Eye (tissue), 1 donor: ENCODE measurements at places on chromosomes 12 and 14.

DNA sequence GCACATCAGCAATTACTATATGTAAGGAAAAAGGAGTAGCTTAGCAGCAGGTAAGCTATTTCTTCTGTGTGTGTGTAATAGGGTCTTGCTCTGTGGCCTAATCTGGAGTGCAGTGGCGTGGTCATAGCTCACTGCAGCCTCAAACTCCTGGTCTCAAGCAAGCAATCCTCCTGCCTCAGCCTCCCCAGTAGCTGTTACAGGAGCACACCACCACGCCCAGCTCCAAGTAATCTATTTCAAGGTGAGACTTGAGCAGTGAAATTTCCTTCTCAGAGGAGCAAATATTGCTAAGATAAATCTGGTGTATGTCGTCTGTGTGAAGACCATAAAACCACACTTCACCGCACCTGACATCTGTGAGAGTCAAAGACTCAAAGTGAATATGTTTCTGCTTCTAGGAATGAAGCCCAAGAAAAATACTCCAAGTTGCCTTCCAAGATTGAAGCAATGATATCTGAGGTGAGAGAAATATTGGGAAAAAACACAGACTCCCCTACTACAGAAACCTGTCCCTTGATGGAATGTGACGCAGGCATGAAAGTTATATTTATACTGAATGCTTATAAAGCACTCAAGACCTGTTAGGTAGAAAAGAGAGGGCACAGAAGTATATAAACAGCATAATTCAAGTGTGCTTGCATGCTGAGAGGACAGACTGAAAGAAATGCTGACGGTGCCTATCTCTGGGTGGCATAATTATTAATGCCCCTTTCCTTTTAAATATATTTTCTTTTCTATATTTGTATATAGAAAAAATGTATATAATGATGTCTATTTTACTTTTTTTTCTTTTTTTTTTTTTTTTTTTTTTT lies 2.5 kb upstream of the SELPLG start:
- DNase-seq: no peak

DNA sequence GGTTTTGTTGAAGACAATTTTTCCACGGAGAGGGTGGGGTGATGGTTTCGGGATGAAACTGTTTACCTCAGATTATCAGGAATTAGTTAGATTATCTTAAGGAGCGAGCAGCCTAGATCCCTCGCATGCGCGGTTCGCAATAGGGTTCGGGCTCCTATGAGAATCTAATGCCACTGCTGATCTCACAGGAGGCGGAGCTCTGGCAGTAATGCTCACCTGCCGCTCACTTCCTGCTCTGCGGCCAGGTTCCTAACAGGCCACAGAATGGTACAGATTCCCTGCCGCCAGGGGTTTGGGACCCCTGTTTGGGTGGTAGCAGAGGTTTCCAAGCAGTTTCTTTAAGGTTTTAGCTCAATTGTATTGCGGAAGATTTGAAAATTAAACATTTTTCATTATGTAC lies 439.8 kb upstream of the OR4E1 start:
- DNase-seq: no peak

DNA sequence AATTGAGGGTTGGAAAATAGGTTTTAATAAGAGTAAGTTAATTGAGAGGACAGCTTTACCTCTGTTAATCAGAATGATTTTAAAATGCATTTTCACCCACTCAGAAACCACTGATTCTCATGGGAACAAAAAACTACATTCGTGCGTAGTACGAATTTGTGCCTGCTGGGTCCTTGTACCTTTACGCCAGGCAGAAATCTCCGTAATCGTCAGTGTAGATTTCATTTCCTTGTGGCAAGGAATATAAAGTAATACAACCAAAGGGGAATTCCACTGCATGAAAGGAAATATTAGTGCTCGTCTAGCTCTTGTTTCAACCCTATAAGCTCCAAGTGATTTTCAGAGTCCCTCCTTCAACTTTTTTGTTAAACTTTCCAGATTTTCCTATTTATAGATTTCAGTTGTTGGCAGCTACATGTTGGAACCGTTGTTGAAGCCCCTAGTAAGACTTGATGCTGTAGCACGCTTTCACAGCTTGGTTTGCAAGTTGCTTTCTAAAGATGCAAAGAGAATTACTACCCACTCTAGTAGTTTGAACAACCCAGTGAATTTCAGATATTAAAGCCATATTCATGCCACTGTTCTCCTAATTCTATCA lies 90.6 kb downstream of the ETV6 start:
- DNase-seq: no peak

- DNase-seq: peak; percentile 35
These were observed 126.8 kb upstream of the MAX start for GRCh38 chr14:65228956-65229747.

DNA sequence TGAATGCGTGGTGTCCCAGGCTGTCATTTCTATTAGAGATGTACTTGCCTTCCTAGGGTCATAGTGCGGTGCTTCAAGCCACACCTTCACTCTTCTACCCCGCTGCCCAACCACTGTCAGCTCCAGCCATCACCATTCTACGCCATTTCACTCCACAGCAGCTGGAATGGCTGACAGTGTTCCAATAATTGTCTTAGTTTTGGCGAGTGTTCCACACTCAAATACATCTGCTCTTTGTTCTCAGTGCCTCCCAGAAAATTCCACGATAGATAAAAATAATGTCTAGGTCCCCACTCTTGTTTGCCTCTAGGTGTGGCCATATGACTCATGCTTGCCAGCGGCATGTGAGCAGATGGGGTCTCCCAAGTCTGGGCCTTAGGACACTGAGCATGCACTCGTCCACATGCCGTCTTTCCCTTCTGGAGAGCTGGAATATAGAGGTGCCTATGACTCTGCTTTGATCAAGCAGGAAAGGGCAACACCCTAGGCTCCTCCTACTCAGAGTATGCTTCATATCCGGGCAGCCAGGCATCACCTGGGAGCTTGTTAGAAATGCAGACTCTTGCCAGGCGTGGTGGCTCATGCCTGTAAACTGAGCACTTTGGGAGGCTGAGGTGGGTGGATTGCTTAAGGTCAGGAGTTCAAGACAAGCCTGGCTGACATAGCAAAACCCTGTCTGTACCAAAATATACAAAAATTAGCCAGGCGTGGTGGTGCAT lies 163.0 kb downstream of the BRMS1L start:
- no peak for DNase-seq

DNA sequence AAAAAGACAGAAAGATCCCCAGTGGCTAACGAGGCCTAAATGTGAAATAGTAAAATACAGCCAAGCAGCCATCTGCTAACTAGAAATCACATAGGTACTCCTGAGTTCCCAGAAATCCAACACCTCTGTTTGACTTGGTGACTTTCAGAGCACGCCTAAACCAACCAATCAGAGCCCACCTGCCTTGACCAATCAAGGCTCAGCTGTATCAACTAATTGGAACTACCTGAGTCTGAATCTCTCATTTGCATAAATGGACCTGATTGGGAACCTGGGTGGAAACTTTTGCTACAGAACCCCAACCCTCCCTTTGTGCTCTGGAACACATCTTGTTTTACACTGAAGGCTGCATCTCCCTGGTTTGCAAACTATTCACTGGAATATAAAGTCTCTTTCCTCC lies 5.1 kb upstream of the TCL1B start:
- no peak for DNase-seq

DNA sequence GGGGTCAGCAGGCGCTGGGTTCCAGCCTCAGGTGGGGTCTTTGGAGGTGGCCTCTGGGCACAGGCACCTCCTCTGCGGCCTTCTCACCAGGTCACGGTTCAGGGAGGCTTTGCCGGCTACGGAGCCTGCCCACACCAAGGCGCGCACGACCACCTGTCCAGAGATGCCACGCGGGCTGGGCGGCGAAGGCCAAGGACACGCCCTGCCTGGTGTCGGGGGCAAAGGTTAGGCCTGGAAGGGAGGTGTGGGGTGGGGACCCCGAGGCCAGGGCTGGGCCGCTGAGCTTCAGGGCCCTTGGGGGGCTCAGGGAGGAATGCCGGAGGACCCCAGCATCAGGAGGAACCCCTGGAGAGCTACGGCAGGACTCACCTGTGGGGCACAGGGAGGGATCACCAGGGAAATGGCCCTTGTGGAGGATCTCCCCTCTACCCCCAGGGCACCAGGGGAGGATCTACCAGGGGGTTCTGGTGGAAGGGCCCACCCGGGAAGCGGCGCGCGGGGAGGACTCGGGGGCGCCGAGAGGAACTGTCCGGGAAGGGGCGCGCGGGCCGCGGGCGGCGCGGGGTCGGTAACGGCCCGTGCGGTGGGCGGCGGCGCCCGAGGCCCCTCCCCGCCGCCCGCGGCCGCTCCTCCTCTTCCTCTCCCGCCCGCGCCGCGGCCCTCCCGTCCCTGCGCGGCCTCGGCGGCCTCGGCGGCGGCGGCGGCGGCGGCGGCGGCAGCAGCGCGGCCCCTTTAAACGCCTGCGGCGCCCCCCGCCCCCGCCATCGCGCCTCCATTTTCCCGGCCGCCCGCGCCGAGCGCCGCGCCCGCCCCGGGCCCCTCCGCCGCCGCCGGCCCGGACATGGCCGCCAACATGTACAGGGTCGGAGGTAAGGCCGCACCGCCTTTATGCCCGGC lies at the start of gene MTA1:
Gene MTA1, plus strand, starts transcription at position 633 of the 897 bp plus-strand sequence. Its CDS starts 209 bp downstream, at position 842.
- DNase-seq: peak; percentile 67

GRCh38 chr12:116144384-116144783 lies 133.1 kb downstream of the MED13L start:
- DNase-seq: no peak

DNA sequence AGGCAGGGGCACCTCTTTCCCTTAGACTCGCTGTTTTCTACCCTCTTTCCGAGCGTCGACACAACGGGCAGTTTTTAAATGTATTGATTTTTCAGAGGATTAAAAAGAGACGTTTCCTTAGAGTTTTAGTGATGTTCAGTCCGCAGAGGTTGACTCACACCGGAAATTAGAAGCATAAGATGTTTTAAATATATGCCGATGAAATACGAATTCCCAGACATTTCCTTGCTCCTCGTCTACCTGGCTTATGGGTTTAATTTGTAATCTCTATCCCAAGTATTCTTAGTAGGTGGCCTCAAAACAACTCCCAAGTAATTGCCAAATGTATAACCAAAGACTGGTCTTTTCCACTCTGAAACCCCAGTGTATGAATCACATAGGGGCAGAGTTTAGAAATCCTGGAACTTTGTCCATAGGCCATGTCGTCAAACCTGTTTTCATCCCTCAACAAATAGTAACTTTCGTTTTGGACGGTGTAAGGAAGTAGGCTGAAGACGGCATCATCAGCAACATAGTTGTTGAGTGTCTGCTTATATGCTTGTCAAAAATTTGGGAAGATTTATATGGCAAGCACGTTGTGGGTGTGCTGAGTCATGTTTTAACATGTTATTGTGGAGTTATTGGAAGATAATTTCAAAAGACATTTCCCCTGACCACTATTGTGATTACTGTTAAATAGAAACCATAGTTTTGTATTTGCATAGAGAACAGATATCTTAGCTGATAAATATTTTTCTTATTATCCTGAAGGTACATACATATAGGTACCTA lies 824 bp downstream of the TBK1 start:
- DNase-seq: no peak

DNA sequence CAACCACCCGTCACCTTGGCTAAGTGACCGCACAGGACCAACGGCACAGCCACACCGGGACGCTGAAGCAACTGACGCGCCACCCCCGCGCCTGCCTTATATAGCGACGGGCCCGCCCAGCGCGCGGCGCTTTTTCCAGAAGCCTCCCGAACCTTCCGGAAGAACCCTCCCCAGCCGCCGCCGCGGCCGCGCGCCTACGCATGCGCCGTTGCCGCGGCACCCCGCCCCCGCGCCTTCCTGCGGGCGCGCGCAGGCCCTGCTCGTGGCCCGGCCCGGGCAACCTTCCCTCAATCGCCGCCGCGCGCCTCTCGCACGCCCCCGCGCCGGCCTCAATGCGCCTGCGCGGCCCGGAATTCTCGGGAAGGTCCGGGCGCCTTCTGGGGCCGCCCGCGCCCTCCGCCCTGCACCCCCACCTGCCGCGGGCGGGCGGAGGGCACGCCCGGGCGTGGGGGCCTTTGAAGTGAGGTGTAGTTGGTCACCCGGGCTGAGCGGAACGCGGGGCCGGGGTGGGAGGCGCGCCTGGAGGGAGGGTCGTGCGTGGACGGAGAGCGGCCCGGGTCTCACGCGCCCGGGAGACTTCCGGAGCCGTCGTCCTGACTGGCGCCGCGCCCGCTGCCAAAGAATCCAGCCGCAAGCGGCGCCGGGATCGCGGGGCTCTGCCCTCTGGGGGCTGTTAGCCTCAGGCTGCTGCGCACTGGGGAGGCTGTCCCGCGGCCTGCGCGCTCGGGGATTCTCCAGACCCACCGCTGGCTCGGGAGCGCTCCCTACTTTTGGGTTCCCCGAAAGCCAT lies at the start of gene HSP90AA1:
Gene HSP90AA1, minus strand, starts transcription at position 73 of the 790 bp plus-strand sequence. CDS start 666 bp downstream, outside the sequence.
- DNase-seq: peak; percentile 98

GRCh38 chr12:66965621-66966020 lies 286.7 kb upstream of the GRIP1 start:
- DNase-seq: peak; percentile 83

DNA sequence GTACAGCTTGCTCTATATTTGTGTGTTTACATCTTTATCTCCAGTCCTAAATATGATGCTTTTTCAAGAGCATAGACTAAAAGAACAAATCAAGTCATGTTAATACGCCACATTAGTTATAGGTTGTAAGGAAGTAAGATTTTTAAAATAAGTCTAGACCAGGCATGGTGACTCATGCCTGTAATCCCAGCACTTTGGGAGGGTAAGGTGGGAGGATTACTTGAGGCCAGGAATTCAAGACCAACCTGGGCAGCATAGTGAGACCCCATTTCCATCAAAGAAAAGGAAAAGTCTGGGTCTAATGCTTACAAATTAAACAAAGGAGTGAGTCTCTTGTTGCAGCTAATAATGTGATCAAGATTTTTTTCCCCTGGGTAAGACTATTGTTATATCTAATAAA lies 118.9 kb downstream of the GPR135 start:
- no peak for DNase-seq

DNA sequence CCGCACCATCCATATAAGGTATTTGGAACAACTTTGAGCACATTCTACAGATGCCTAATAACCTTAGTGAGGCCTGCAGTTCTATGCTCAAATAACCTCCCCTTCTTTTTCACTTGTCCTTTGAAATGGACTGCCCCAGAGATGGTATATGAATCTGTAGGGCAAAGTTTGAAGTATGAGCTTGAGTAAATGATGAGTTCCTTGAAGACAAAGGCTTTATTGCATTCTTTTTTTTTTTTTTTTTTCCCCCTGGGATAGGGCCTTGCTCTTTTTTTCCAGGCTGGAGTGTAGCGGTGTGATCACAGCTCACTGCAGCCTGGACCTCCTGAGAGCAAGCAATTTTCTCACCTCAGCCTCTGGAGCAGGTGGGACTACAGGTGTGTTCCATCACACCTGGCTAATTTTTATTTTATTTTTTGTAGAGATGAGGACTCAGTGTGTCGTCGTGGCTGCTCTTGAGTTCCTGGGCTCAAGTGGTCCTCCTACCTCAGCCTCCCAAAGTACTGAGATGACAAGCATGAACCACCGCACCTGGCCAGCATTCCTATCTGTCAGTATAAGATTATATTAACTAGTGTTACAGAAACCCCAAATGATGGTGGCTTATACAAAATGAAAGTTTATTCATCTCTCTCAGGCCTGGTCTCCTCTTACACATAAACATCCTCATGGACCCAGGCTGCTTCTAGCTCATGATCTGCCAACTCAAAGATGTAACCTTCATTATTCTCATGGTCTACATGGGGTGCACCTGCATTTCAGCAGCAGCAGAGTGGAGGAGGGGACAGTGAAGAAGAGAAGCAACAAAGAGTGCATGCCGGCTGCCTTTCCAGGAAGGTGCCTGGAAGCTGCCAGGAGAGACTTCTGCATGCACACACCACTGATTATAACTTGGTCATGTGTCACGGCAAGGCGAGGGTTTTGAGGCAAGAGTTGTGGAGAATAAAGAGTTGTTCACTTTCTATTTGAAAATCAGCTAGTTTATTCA lies 101.4 kb downstream of the DUSP16 start:
- DNase-seq: no peak
